Amygdala (tissue), 56 donors: ENCODE measurements at places on chromosomes 7 and 10.

- DNase-seq = no peak
Observed at GRCh38 chr10:75410132-75411005, 8.8 kb upstream of the ZNF503 start.

DNA sequence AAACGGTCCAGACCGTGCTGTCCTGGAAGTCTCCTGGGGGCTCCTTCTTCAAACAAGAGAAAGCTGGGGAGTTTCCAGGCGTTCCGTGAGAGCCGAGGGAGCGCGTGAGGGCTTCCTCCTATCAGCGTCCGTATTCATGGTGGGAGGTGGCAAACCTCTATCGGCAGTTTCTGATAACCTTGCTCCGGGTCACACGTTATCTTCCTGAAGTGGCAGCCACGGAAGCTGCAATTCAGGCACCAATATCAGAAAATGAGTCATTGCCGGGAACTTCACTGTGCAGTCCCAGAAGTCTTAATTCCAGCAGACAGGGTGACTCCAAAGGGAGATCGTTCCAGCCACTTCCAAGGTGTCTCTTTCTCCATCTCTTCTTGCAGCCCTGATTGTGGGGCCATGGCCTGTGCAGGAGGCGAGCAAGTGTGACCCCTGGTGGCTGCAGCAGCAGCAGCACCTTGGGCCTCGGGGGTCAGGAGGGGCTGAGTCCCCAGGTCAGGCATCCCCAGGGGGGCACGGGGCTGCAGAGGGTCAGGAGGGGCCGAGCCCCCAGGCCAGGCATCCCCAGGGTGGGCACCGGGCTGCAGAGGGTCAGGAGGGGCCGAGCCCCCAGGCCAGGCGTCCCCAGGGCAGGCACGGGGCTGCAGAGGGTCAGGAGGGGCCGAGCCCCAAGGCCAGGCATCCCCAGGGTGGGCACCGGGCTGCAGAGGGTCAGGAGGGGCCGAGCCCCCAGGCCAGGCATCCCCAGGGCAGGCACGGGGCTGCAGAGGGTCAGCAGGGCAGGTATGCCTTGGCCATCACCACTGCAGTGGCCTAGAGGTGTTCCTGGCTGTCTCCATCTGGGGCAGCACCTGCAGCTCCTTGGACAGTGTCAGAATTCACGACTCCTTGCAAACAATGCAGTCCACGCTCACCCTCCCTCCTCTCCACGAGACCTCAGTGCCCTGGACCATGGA is 538.7 kb downstream of the DNAJB6 start:
- no peak for DNase-seq

- DNase-seq = no peak
Observed at GRCh38 chr7:22572937-22573336, 72.9 kb upstream of the STEAP1B start.

DNA sequence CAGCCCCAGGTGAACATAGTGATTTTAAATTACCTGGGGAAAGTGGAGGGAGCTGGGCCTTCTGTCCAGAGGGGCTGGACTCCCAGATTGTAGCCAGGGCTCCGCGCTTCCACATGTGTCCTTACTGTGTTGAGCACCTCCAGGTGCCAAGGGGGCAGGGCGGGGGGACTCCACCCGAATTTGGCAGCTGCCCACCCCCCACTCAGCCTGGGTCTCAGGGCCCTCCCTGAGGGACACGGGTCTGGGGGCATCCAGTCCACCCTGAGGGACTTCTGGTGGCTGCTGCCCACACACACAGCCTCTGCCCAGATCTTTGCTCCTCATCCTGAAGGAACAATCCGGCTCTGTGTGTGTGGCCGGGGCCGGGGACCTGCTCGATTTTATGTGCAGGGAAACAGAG is 28.2 kb upstream of the ADGRA1 start:
- no peak for DNase-seq

DNA sequence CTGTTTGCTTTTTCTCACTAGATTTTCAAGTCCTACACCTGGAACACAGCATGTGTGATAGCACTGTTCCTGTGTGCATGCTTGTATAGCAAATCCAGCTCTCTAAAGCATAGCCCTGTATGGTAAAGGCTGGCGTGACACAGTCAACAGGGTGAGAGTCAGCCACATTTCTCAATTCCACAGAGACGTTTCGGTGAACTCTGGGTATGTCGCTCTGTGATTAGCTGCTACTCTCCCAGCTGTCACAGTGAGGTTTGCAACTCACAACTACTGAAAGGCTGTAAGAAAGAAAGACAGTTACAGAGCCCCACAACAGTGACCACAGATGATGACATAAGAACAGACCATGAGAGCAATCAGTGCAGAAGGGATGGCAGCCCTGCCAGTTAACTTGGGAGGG is 170.6 kb upstream of the IMMP2L start:
- DNase-seq = no peak

- no peak for DNase-seq
Observed at GRCh38 chr10:69037489-69037888, 48.9 kb downstream of the KIFBP start.

GRCh38 chr7:157522189-157522588 is 185.4 kb downstream of the DNAJB6 start:
- DNase-seq = no peak

- no peak for DNase-seq
Observed at GRCh38 chr7:33040803-33041516, 21.6 kb downstream of the NT5C3A start.

DNA sequence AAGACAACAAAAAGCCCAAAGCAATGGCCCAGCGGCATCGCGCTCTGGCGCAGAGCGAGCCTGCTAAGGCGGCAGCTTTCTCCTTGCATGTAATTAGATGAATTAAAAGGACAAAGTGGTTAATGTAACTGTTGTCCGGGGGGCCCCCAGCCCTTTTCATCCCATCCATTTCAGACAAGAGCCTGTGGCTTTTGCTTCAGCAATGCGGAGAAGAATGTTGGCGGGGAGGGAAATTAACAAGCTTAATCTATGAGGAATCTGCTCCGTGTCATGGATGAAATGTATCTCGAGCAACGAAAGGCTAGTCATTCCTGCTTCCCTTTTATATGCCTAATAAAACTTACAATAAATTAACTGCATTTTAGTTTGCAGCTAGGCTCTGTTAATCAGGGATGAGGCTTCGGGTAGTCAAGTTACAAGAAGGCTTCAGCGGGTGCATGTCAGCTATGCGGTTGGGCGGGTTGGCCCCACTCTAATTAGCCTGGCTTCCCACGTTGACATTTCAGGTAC is 203.3 kb downstream of the BUB3 start:
- no peak for DNase-seq

DNA sequence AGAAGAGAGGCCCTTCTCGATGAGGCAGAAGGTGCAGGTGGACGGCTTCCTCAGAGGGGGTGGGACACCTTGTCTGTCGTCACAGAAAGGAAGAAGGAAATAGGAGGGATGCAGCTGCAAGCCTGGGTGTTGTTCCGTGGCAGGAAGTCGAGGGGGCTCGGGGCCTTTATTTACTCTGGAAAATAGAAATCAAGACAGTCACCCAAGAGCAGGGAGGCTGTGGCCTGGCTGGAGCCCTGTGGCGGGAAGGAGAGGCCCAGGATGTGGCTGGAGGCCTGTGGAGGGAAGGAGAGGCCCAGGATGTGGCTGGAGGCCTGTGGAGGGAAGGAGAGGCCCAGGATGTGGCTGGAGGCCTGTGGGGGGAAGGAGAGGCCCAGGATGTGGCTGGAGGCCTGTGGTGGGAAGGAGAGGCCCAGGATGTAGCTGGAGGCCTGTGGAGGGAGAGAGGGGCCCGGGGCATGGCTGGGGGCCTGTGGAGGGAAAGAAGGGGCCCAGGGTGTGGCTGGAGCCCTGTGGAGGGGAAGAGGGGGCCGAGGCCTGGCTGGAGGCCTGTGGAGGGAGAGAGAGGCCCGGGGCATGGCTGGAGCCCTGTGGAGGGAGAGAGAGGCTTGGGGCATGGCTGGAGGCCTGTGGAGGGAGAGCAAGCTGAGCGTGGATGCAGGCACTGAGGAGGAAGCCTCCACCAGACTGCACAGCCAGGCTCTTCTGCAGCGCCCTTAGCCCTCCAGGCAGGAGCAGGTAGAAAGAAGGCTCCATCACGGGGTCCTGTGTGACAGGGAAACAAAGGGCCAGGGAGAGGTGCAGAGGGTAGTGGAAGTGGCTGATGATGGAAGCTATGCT is 97.3 kb upstream of the SFMBT2 start:
- no peak for DNase-seq

GRCh38 chr10:22539579-22540298 is 174.6 kb downstream of the PIP4K2A start:
- DNase-seq = no peak

DNA sequence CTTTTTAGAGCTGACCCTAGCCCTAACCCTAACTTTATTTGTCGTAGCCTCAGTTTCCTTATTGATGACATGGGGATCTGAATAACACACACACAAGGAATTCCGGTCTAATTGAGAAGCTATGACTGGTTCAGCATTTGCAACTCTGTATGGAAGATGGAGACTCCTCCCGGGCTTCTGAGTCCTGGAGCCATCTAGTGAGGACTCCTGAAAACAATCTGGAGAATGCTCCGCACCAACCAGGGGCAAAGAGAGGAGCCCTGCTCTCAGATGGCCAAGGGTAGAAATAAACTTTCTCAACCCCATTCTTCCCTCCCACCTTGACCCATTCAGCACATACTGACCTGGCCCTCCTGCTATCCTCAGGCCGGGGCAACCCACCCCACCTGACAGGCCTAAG is 26.4 kb downstream of the MBL2 start:
- DNase-seq = no peak

GRCh38 chr7:12322284-12322902 is 81.3 kb downstream of the VWDE start:
- DNase-seq = no peak

DNA sequence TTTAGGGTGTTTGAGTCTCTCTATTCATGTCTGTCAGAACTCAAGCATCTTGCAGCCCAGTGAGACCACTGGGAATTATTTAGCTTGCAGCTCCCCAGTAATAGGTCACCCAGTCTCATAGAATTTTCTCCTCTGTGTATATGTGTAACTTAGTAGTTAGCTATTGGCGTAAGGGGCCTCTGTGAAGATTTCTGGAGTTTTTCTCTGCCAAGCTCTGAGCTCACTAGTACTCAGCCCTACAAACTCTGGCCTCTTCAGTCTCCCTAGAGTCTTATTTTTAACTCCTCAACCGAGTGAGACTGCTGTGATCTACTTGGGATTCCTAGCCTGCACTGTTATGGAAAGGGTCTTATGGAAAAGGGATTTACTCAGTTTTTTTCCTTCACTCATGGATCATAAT is 90.2 kb downstream of the PPP1R9A start:
- DNase-seq = no peak

DNA sequence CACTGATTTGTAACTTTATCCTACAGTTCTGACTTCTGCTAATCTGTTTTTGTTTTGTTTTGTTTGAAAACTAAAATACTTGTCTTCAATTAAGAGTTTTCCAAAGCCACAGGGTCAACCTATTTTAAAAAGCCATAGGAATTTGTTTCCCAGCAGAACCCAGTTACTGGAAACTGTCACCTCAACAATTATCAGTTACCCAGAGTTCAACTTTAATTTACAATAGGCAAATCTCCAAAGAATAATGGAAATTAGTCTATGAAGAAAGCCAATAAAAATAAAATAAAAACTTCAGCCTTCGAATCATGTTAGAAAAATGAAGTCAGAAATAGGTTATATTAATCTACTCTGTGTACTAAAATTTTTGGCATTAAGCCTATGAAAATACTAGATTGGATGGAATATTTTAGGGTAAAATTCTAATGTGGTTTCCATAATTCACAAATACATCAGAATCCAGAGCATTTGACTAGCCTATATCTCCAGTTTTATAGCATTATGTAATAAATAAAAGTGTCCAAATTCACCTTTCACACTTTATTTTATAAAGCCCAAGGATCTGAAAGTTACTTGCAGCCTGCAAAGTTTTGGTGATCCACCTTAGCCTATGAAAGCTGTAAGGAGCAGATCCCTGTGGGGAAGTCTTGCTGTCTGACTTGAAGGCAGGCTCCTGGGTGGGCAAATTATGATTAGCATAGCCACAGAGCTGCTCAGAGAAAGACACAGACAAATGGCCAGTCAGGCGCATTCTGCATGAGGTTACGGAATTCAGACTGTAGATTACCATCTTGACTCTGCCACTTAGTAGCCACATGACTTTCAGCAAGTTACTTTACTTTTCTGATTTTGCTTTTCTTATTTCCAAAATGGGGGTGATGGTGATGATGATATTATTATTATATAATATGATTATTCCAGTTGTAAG is 250.0 kb upstream of the HGF start:
- DNase-seq = no peak

- DNase-seq = no peak
Observed at GRCh38 chr7:127953423-127954356, 77.5 kb downstream of the LRRC4 start.

DNA sequence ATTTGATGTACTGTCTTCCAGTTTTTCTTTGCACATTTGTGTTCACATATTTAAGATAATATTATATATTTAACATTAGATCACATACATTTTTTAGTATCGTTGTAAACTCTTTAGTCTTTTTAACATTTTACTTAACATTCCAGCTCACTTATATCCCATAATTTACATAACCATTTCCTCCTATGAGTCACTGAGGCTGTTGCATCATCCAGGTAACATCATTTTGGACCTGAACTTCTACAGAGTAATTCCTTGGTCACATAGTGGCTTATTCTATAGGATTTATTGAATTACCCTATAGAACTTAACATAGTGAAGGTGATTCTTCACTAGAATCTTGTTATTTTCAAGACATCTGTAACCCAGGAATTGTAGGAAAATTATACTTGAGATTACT is 194.4 kb downstream of the POU6F2 start:
- DNase-seq = no peak

- DNase-seq = no peak
Observed at GRCh38 chr7:140260352-140261104, 83.7 kb upstream of the KDM7A start.

DNA sequence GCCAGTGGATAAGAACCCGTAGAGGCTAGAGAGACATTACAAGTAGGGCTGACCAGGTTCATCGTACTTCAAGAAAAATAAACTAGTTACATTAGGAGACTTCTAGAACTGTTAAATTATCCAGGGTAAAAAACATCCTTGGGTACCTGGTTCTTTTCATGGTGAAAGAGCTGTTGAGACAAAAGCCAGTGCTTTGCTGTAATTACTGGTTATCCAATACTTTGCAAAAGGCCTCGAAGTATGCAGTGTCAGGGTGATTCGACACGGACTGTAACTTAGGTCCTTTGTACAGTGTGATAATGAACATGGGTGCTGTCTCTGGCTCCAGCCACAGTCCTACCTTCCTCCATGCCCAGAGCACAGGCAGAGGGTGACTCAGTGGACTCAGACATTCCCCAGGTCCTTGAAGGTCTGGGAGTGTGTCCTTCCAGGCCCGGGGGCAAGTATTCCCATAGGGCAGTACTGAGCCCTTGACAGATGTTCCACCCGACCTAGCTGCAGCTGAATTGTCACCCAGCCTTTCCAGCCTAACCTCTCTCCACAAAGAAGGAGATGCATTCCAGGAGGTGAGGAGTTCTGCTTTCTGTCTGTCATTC is 123.6 kb upstream of the TMEM72 start:
- no peak for DNase-seq

GRCh38 chr7:17152721-17153120 is 145.7 kb upstream of the AHR start:
- no peak for DNase-seq
